Esophagus muscularis mucosa (tissue), 4 donors: ENCODE measurements at places on chromosomes 2 and 18. TPM values are rescaled to one million over a fixed set of nuclear protein-coding genes. Genes with fewer than 3 reads are reported as not detected.

DNA sequence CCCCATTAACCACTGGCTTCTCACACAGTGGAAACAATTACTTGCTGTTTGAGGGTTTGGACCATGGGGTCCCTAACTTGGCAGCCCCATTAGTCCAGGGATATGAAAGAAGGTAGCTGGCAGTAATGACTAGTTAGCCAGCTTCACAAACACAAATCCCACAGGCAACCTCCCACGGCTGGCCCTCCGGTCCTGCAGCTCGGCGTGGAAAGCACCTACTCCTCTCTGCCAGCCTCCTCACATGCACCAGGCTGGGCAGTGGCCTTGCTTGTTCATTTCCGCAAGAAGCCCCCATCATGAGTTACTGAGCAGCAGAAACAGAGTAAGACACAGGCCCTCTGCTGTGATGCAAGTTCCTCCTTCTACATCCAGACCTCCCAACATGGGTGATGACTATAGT, 13.7 kb downstream of the C1QL2 start:
- H3K4me3 ChIP-seq: no peak overlapping the region
- H3K27ac ChIP-seq: no peak overlapping the region
- no peak for DNase-seq
- H3K27me3 ChIP-seq: peaks cover 54% of the 10 kb centered on the region

GRCh38 chr2:149329489-149330126, 779 bp upstream of the LYPD6 start:
- H3K4me1 ChIP-seq: peaks cover 21% of the 10 kb centered on the region
- peak; percentile 91 for DNase-seq
- H3K27me3 ChIP-seq: no peaks in the 10 kb centered on the region
- H3K4me3 ChIP-seq: peak overlapping the region; percentile 83
- peak overlapping the region; percentile 68 for H3K27ac ChIP-seq
- H3K36me3 ChIP-seq: no peaks in the 10 kb centered on the region

GRCh38 chr2:128681507-128681906, 362.8 kb upstream of the HS6ST1 start:
- no peak overlapping the region for H3K4me3 ChIP-seq
- H3K27ac ChIP-seq: no peak overlapping the region
- DNase-seq: no peak
- H3K27me3 ChIP-seq: no peaks in the 10 kb centered on the region
- H3K4me1 ChIP-seq: no peaks in the 10 kb centered on the region

DNA sequence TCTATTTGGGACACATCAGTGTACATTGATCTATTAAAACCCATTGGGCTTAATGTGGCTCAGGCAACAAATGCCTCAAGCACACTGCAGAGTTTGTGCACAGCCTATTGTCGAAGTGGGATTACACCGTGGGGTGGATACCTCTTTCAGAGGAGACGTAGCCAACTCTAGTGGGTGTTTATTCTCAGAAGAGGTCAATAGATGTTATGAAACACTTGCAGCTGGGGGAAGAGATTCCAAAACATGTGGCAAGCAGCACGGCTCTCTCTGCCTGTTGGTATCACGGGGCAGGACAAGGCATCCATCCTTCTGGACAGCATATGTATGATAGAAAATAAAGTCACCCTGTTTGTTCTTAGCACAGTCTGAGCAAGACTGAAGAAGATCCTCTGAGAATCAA, 121.4 kb upstream of the COPS8 start:
- H3K4me1 ChIP-seq: no peaks in the 10 kb centered on the region
- no peak for DNase-seq
- H3K27ac ChIP-seq: peak overlapping the region; percentile 27
- H3K27me3 ChIP-seq: no peaks in the 10 kb centered on the region
- H3K36me3 ChIP-seq: no peaks in the 10 kb centered on the region

GRCh38 chr2:79757526-79757925, 244.7 kb downstream of the CTNNA2 start:
- no peaks in the 10 kb centered on the region for H3K4me1 ChIP-seq
- DNase-seq: no peak
- no peak overlapping the region for H3K4me3 ChIP-seq
- no peaks in the 10 kb centered on the region for H3K36me3 ChIP-seq
- H3K27ac ChIP-seq: no peak overlapping the region

DNA sequence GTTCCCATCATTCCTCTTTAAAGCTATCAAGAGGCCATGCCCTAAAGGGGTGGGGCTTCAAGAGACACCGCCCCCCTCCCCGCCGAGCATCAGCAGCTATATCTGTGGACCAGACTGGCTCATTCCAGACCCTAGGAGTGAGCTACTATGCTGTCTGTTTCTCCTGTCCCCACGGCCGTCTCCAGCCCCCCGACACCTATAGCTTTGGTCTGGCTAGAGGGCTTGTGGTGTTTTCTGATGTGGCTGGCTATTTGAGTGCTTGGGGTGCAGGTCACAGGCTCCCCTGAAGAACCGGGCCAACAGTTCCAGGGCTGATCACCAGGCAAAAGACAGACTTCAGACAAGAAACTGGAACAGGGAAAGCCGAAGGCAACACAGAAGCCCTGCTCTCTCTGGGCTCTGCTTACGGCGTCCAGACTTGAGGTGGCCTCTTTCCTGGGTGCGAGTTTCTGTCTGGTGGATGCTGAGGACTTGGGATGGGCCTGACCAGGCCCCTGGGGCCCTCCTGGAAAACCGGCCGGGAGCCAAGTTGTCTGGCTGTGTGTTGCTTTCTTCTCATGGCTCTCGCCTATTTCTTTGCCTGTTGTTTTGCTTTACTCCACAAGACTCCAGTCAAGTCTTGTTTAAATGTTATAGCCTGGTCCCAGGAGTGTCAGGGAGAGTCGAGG, 83.6 kb downstream of the KLHL29 start:
- H3K36me3 ChIP-seq: no peaks in the 10 kb centered on the region
- H3K27me3 ChIP-seq: no peaks in the 10 kb centered on the region
- no peak for DNase-seq
- no peak overlapping the region for H3K4me3 ChIP-seq
- H3K27ac ChIP-seq: no peak overlapping the region

IKZF2 gene
- 7.9 TPM for total RNA-seq

AOX1 gene
- 83.3 TPM for total RNA-seq

SGPP2 gene
- total RNA-seq: 0.42 TPM
